ENCODE measurements at places on chromosomes 1 and 21. TPM values are rescaled to one million over a fixed set of nuclear protein-coding genes. Genes with fewer than 3 reads are reported as not detected.

Gene PADI4
- not detected for total RNA-seq

Gene LCE1B
- total RNA-seq, result not detected

Gene DISC1
- total RNA-seq, result 12.1 TPM

Gene MAP10
- 1.6 TPM for total RNA-seq

Gene DISP3
- total RNA-seq, result not detected

Gene CELA2B
- total RNA-seq, result not detected

Gene EPHB2
- 4.6 TPM for total RNA-seq

Gene KCNE2
- 0.66 TPM for total RNA-seq

Gene RPE65
- not detected for total RNA-seq

Gene SCMH1
- total RNA-seq, result 37.0 TPM

Gene SNRNP40
- total RNA-seq, result 73.4 TPM

Gene BARHL2
- not detected for total RNA-seq

Gene MNDA
- 4.6 TPM for total RNA-seq

Gene F5
- 7.4 TPM for total RNA-seq

Gene PBX1
- total RNA-seq, result 95.4 TPM

Gene ADGRL4
- 21.2 TPM for total RNA-seq

Gene RIPK4
- total RNA-seq, result not detected

Gene AGO3
- total RNA-seq, result 28.2 TPM

Gene SLC2A5
- 2.3 TPM for total RNA-seq

Gene SPRR2G
- total RNA-seq, result not detected

Gene BNIPL
- total RNA-seq, result 0.16 TPM

Gene CD34
- 15.7 TPM for total RNA-seq

Gene TTC4
- total RNA-seq, result 33.8 TPM

Gene CDC42SE1
- 85.9 TPM for total RNA-seq

Gene GUK1
- 333 TPM for total RNA-seq

Gene SLC45A3
- total RNA-seq, result 2.9 TPM

Gene DFFA
- total RNA-seq, result 21.3 TPM

Gene SLAMF6
- 3.2 TPM for total RNA-seq

Gene LCE1C
- not detected for total RNA-seq

Gene HES5
- total RNA-seq, result not detected

Gene KPRP
- not detected for total RNA-seq

Gene LCE6A
- not detected for total RNA-seq

Gene PDC
- not detected for total RNA-seq

Gene OR2AK2
- total RNA-seq, result not detected

Gene CFHR2
- total RNA-seq, result not detected

Gene SH2D1B
- not detected for total RNA-seq

Gene ARMH1
- 1.8 TPM for total RNA-seq

Gene SPAG17
- total RNA-seq, result 5.9 TPM

Gene AXDND1
- 0.48 TPM for total RNA-seq

Gene NOS1AP
- total RNA-seq, result 2.2 TPM

Gene SON
- total RNA-seq, result 330 TPM

Gene ITGB3BP
- 18.4 TPM for total RNA-seq

Gene ABCA4
- total RNA-seq, result 1.3 TPM

Gene AGRN
- 9.1 TPM for total RNA-seq

Gene RALGPS2
- 43.3 TPM for total RNA-seq

Gene RXRG
- total RNA-seq, result 0.16 TPM

Gene NPR1
- total RNA-seq, result 19.9 TPM

Gene EFNA3
- 6.6 TPM for total RNA-seq

Gene ZNF683
- not detected for total RNA-seq

Gene PLA2G2F
- total RNA-seq, result not detected

Gene C1orf21
- 75.7 TPM for total RNA-seq

Gene FMO4
- total RNA-seq, result 7.7 TPM

Gene LENEP
- total RNA-seq, result not detected

Data from breast epithelium (tissue), 4 donors.